ENCODE measurements at places on chromosomes 16 and 17.

DNA sequence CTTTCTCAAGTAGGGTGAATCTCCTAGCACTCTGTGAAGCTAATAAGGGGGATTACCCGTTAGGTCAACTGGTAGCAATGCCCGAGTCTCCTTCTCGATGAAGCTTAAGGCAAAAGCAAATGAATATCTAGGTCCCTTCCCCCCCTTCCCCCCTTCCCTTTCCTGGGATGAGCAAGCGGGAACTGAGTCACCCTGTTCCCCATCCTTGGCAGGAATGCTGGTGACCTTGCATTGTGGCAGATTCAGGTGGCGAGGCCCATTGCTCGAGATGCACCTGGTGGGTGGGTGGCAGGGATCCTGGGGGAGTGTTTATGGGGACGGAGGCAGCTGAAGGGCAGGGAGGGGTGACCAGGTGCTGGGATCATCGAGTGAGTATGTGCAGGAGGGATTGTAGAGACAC is 7.1 kb downstream of the NXPH3 start:
- no peak for DNase-seq

DNA sequence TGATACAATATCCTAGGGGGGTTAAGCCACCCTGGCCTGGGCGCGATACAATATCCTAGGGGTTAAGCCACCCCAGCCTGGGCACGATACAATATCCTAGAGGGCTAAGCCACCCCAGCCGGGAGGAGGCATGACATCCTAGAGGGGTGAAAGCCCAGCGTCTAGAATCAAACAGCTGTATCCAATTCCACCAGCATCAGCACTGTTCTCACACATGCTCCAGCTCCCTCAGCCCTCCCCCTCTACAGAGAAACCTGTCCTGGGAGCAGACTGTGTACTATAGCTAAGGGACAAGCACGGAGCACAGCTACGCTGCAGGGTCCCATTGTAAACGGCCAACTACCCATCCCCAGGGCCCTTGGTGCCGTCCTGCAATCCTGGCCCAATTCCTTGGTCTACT is 6.2 kb downstream of the GINS2 start:
- no peak for DNase-seq

GRCh38 chr16:57526498-57526897 is 9.9 kb downstream of the CCDC102A start:
- no peak for DNase-seq

DNA sequence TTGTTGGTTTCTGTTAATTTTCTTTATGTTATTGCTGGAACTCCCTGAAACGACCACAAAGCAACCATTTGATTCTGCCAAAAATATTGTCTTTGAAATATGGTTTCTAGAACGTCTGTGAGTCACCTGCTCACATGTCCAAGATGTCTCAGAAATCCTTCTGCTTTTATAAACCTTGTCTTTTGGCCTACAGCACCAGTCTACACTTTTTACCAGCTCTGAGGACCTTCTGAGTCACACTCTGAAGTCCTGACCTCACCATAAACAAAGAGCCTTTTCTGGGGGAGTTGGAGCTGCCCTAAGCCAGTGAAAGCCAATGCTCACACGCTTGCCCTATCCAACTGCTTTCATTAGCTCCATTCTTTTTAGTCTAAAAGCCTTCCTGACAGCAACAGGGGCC is 55.5 kb downstream of the GRIN2A start:
- no peak for DNase-seq

- DNase-seq: no peak
Measured at GRCh38 chr17:80848449-80849102, 143.1 kb upstream of the CHMP6 start.

DNA sequence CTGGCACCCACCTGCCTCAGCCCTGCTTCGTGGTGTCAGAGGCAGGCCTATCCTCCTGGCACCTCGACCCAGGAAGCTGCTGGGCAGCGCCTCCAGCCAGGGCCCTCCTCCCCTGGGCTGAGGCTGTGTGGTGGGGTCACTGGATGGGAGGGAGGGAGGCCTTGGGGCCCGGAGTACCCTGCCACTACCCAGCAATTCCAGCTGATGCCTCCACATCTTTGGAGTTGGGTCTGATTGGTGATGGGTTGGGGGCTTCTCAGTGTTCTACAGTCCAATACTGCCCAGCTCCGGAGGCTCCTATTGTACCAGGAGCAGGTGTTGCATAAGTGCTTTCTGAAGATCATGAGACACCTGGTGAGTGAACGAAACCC is 48.0 kb downstream of the USP22 start:
- DNase-seq: no peak

DNA sequence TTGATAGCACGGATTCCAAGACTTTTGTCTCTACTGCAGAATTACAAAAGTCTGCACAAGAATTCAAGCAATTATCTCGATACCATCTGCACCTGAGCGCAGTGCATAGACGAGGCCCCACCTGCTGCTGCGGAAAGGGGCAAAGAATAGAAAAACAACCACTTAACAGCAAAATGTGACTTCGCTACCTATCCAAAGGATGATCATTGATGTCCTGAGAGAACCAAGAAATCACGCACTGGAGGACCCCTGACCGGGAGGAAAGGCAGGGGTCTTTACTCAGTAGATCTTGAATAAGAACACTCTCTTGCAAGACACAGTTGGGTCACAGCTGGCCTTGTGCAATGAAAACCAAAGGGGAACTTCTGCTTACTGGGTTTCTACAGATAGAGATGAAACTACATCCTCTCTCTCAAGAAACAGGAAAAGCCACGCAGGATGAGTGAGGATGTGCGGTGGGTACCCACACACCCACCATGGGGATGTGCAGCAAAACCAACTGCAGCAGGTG is 147.4 kb upstream of the RPH3AL start:
- no peak for DNase-seq

DNA sequence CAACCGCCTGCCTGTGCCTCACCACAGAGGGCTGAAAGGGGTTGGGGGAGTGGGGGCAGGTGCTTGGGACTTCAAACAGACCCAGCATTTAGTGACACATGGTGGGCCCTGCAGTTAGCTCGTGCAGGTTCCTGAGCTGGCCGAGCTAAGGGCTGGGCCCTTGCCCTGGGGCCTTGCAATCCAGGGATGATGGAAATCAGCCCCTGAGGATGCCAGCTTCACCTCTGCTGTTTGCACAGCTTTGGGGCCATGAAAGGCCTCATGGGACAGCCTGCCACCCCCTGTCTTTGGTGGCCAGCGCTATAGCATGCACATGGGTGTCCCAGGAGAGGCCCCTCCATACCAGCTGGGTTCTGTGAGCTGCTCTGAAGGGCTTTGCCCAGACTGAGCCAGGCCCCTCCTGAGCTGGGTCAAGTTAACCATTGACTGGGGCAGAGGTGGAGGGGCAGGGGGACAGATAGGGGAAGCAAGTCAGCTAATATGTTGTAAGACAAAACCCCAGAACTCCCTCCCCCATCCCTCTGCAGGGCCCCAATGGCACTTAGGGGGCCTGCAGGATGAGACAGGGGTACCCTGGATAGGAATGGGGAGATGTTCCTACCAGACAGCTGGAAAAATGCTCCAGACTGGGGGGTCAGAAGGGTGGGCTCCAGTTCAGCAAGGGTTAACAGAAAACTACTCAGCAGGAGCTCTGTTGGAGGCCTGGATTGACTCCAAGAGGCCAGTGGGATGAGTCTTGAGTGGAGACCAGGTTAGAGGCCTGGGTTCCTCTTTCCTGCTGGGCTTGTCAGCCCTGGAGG is 692 bp downstream of the PRR15L start:
- DNase-seq: no peak
